ENCODE measurements at places on chromosomes 13 and 19.

DNA sequence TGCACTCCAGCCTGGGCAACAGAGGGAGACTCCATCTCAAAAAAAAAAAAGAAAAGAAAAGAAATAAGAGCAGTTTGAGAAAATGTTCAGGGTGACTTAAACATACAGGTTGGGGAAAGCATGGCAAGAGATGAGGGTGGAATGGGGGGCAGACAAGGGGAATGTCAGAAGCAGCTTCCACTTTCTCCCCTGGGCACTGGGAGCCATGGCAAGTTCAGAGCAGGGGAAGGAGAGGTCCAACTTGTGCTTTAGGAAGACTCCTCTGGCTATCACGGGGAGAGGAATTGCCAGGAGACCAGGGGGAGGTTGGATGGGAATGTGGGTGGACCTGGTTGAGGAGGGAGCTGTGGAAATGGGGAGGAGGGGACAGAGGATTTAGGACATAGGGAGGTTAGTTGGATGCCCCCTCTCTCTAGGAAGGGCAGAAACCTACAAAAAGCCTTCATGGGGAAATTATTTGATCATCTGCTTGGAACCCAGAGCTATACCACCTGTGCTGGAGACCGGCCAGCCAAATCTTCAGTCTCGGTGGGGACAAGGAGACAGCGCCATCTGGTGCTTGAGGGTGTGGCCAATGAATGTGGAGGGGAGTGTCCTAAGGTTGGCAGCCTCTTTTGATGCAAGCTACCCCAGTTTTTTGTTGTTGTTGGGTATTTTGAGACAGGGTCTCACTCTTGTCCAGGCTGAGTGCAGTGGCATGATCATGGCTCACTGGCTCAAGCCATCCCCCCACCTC, 7.3 kb upstream of the STRN4 start:
- DNase-seq: peak; percentile 28

GRCh38 chr19:58336820-58337219, 10.0 kb downstream of the ZSCAN22 start:
- DNase-seq: no peak

DNA sequence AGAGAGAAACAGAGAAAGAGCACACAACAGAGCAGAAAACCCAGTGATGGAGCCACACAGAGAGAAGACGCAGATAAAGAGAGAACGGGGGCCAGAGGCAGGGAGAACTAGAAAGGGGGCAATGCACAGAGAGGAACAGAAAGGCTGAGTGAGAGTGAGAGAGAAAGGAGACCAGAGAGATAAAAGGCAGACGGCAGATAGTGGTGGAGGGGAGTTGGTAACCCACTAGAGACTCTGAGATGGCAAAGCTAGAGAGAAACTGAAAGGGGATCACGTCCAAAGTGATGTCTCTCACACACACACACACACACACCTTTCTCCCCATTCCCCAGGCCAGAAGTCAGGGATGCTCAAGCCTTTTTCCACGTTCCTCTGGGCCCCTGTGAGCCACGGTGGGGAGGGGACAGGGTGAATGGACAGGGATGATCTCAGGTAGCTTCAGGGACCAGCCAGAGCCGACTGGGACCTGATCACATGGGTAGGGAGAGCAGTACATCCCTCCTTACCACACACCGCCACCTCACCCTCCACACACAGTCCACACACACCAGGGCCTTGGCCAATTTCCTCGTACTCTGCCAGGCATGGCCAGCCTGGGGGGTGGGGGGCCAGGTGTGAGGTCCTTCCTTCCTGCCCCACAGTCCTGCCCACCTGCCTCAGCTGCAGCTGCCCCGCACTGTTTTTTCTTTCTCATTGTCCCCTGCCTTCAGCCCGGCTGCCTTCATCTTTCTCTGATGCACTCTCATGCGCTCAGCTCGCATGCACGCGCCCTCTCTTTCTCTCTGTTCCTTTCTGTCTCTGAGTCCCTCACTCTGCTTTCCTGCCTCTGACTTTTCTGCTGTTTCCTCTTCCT, 22.5 kb upstream of the POU2F2 start:
- no peak for DNase-seq

GRCh38 chr19:50269653-50270052, 59.5 kb downstream of the KCNC3 start:
- DNase-seq: no peak

- no peak for DNase-seq
These were observed 66.5 kb downstream of the PAN3 start for GRCh38 chr13:28204690-28205443.

- DNase-seq: no peak
These were observed 8.2 kb downstream of the EID2B start for GRCh38 chr19:39524495-39524894.

- DNase-seq: peak; percentile 17
These were observed 53.6 kb upstream of the FRY start for GRCh38 chr13:31978021-31978420.

- DNase-seq: no peak
These were observed 32.2 kb downstream of the ANKRD27 start for GRCh38 chr19:32642771-32643170.

DNA sequence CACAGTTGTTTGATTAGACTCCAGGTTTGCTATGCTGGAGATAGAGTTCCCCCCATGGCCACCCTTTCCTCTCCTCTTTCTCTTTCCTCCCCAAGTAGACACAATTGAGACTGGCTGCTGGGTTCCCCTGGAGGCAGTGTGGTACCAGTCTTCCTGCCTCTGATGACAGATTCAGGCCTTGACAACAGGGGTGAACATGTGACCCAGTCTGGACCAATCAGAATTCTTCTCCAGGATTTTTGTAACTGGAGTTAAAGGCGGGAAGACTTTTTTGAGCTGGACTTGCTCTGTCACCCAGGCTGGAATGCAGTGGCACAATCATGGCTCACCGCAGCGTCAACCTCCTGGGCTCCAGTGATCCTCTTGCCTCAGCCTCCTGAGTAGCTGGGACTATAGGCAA, 48.7 kb downstream of the CCNE1 start:
- DNase-seq: no peak

DNA sequence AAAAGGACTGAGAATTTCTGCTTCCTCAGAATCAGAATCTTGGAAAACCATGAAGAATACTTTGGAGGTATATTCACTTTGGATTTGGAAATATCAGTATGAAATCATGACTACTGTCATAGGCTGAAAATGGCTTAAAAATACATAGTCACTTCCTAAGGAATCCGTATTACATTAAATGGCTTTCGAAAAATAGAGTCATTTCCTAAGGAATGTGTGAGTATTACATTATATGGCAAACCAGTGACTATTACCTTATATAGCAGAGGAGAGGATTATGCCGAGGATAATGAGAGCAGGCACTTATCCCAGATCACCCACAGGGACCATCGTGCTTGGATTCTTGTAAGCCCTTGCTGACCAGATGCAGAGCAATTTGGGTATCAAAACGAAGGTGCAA, 1471.8 kb downstream of the EFNB2 start:
- peak; percentile 38 for DNase-seq

GRCh38 chr19:50994129-50994528, 7.3 kb downstream of the KLK8 start:
- no peak for DNase-seq

DNA sequence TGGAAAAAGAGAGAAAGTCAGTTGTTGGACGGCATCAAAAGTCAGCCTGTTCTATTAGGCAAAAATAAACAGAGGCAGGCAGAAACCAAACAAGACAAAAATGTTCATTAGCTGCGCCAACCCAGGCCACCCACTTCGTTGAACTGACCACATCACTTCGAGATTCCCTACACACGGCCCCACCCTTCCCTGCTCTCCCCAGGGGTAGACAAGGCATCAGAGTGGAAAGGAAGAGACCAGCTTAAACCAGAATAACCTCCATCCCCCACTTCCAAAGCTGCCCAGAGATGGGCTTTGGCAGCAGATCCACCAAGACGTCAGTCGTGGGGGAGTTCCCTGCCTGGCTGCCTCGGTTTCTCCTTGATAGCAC, 204.6 kb upstream of the TSHZ3 start:
- no peak for DNase-seq

DNA sequence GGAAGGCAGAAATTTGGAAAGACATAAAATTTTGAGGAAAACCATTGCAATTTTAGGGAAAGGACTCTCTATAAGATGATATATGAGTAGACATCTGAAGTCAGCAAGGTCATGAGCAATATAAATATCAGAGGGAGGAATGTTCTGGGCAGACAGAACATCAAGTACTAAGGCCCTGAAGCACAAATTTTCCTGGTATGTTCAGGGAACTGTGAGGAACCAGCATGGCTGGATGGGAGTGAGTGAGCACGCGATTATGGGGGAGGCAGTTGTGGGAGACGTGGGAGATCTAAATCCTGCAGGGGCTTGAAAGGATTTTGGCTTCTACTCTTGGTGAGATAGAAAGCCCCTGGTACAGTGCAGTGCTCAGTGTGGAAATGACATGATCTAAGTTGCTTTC, 112.0 kb downstream of the TBC1D4 start:
- DNase-seq: no peak

- no peak for DNase-seq
These were observed 324.5 kb downstream of the DNAJC15 start for GRCh38 chr13:43347877-43348276.

GRCh38 chr19:33235269-33235995, 9.8 kb upstream of the SLC7A10 start:
- peak; percentile 63 for DNase-seq

- DNase-seq: no peak
These were observed 341.3 kb downstream of the GPC5 start for GRCh38 chr13:91739751-91740150.

GRCh38 chr13:69737129-69737935, 370.3 kb upstream of the ATXN8OS start:
- DNase-seq: no peak

- DNase-seq: no peak
These were observed 15.0 kb downstream of the SLC25A42 start for GRCh38 chr19:19078801-19079200.

DNA sequence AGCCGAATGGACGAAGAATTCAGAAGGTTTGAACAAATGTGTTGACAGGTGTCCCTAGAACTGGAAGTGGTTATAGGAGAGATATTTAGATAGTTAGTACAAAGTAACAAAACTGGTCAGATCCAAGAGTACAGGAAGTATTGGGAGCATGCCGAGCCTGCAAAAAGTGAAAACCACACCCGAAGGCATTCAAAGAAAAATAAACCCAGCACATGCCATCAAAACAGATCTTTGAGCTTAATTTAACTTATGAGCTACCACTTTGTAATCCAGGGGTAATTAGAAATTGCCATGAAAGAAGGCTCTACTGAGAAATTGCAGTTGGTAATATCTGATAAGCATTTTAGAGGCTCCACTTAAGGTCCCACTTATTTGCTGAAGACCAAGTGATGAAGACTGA, 214.2 kb downstream of the DNAJC15 start:
- no peak for DNase-seq
